Mesothelial cell of epicardium (in vitro differentiated cells): ENCODE measurements at places on chromosomes 4 and X. TPM values are rescaled to one million over a fixed set of nuclear protein-coding genes. Genes with fewer than 3 reads are reported as not detected.

DNA sequence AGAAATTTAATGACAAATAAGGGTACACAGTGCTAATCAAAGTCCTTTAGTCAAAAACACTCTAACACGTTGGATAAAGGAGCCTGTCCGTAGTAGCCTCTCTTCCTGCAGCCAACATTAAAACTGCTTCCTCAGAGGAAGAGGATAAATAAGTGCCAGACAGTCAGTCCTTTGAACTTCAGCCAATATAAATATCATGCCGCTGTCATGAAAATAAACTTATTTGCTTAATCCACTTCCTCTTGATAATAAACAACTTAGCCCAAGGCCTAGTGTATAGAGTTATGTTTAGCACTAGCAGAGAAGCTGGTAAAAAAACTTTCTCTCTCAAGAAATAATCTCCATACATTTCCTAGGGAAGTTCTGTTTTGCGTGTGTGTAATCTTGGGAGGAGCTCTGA, 196.7 kb downstream of the HS3ST1 start:
- no peaks in the 10 kb centered on the region for H3K27me3 ChIP-seq
- DNase-seq = no peak
- H3K27ac ChIP-seq = peak overlapping the region; percentile 88
- H3K36me3 ChIP-seq = peaks cover 5% of the 10 kb centered on the region
- no peak overlapping the region for H3K4me3 ChIP-seq

DNA sequence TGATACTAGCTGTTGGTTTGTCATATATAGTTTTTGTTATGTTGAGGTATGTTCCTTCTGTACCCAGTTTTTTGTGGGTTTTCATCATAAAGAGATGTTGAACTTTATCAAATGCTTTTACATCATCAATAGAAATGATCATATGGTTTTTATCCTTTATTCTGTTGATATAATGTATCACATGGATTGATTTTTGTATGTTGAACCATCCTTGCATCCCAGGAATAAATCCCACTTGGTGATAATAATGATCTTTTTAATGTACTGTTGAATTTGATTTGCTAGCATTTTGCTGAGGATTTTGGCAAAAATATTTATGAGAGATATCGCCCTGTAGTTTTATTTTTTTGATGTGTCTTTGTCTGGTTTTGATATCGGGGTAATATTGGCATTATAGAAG, 22.5 kb upstream of the NAA11 start:
- H3K4me1 ChIP-seq = no peaks in the 10 kb centered on the region
- peaks cover 18% of the 10 kb centered on the region for H3K36me3 ChIP-seq
- H3K27ac ChIP-seq = no peak overlapping the region
- H3K4me3 ChIP-seq = no peak overlapping the region
- no peak for DNase-seq

Gene C4orf51
- total RNA-seq = not detected in 3 replicates

Gene TREX2
- 0.72 to 0.97 TPM (median 0.83 TPM) in 3 replicates for total RNA-seq

Gene F9
- total RNA-seq = not detected in 3 replicates
